ENCODE measurements at places on chromosomes 6 and 20. TPM values are rescaled to one million over a fixed set of nuclear protein-coding genes. Genes with fewer than 3 reads are reported as not detected.

The KCNK17 gene
- 0.69 TPM for total RNA-seq

The DEFB121 gene
- total RNA-seq, result not detected

The GINS1 gene
- total RNA-seq, result 14.1 TPM

The NSFL1C gene
- 40.8 TPM for total RNA-seq

The NMBR gene
- total RNA-seq, result 9.7 TPM

The SLC17A2 gene
- total RNA-seq, result not detected

The OTOR gene
- not detected for total RNA-seq

The SOBP gene
- total RNA-seq, result 42.0 TPM

The ID4 gene
- 309 TPM for total RNA-seq

The MYH7B gene
- 0.46 TPM for total RNA-seq

The HSPA1L gene
- 8.1 TPM for total RNA-seq

The EPB41L2 gene
- 67.8 TPM for total RNA-seq

The PNLDC1 gene
- total RNA-seq, result 0.23 TPM
